ENCODE measurements at places on chromosomes 5 and 9.

GRCh38 chr5:84273517-84273883, 111.2 kb downstream of the EDIL3 start:
- no peak for DNase-seq

GRCh38 chr5:131661933-131662332, 26.9 kb upstream of the RAPGEF6 start:
- no peak for DNase-seq

DNA sequence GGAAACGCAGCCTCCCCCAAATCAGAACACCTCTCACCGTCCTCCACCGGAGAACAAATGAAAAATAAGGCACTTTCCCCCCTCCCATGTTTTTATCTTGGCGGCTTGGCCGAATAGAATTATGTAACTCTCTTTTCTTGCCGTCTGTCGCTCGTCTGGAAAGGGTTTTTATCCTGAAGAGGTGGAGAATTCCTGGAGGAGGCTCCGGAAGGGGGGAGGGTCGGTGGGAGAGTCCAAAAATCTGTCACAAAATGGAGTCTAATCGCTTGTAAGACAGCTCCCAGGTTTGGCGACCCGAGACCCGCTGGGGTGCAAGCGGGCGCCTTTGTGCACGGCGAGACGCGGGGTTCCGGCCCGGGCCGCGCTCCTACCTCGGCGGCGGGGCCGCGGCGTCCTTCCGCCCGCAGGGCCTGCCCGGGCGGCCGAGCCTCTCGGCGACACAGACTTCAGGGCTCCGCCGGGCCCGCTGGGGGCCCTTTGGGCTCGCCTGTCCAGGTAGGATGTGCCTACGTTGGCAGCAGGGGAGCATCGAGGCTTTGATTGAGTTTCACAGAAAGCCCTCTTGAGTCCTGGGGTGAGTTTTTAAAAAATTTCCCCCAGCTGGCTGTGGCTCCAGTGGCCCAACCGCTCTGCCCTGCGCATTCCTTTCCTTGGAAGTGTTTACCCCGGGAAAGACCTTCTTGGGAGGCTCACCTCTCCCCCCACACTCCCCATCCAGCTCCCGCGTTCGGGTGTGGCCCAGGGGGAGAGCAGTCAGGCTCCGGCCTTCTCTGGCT, 5.0 kb downstream of the LMX1B start:
- no peak for DNase-seq

DNA sequence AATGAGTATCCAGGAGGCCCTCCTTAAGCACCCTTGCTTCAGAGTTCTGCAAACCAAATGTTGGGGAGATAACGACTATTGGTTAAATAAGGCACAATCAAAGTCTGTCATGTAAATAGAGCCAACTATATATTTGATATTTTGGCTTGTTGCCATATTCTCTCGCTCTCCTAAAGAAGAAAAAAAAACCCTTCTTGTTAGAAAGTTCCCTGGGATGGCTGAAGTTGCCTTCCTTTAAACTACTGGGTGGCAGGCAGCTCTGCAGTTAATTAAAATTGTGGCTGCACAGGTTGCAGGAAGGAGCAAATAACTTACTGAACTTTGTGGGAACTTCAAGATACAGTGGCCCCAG, 227.0 kb upstream of the ANKRD55 start:
- DNase-seq, result no peak

- no peak for DNase-seq
Observed at GRCh38 chr5:569868-570361, 42.2 kb upstream of the CEP72 start.

DNA sequence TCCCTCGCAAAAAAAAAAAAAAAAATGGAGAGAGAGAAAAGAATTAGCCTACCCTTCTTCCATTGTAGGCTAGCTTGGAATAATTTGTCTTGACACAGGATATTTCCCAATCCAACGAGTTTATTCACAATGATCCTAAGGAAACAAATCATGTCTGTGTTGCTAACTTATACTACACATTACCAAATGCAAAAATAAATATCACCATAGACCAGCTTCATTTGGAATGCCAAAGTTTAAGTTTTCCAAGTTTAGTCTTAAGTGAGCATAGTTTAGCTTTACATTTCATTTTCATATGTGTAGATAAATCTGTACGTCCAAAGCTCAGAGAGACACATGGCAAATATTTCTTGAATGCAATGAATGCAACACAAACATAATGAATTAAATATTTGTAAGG, 1106.2 kb upstream of the DMAC1 start:
- no peak for DNase-seq

DNA sequence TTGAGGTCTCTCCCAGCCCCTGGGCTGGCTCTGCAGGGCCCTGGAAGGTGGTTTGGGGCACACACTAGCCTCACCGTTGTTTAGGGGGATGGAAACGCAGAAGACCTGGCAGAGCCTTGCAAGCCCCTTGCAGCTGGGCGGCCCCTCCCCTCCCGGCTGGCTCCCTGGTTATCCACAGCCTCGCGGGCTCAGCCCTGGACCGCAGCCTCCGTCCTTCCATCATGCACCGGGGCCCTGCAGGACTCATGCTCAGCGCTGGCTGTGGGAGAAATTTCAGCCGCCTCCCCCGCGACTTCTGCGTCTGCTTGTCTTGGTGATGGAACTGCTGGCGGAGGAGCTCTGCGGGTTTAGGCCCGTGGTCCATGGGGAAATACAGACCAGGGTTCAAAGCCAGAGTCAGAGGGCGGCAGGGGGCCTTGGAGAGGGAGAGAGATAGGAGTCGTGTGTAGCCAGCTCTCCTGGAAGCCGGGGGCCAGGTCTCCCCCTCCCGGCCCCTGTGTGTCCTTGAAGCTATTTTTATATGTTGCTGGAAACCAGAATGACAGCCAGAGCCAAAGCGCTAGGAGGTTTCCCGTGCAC, 75.8 kb upstream of the IER5L start:
- no peak for DNase-seq

GRCh38 chr5:6251565-6252102, 126.7 kb downstream of the MED10 start:
- DNase-seq, result no peak

DNA sequence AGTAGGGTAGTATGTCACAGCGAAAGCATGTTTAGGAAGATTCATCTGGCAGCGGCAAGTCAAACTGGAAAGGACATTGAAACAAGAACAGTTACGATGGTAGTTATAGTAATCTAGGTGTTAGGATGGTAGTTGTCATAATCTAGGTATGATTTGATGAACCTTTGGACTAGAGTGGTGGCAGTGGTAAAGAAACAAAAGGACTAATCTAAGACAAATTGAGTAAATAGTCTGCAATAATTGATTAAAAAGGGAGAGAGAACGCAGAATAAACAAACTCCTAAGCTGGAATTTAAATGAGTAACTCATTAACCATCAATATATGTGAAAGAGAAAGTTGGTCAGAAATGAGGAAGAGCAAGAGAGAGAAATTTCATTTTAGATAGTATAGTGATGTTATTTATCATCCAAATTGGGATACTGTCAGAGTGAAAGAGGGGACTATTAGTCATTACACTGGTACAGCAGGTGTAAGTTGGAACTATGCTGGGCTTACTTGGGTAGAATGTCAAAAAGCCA, 56.8 kb downstream of the MTREX start:
- no peak for DNase-seq

DNA sequence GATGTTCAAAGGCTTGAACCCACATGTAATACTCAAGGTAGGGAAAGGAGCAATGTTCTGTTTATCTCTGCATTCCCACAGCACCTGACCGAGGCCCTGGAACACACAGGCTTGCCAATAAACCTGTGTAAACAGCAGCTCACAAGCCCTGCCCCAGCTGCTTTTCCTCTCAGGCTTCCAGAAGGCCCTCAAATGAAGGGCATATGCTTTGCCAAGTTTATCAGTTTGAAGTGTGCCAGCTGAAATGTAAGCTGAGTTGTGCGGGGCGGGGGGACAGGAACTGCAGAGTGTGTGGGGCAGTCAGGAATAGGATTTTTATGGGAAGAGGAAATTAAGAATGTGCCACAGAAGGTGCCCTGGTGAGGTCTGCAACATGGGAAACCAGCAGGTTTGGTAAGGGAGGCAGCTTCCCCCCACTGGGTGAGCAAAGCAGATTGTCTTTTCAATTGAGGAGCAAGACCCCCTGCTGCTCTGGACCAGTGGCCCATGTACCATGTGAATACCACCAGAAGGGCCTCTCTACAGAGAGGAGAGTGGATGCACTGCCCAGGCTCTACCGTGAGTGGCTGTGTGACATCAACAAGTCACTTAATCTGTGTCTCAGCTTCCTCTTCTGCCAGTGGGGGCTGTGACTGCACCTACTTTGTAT, 194.8 kb downstream of the SPOCK1 start:
- DNase-seq, result no peak

DNA sequence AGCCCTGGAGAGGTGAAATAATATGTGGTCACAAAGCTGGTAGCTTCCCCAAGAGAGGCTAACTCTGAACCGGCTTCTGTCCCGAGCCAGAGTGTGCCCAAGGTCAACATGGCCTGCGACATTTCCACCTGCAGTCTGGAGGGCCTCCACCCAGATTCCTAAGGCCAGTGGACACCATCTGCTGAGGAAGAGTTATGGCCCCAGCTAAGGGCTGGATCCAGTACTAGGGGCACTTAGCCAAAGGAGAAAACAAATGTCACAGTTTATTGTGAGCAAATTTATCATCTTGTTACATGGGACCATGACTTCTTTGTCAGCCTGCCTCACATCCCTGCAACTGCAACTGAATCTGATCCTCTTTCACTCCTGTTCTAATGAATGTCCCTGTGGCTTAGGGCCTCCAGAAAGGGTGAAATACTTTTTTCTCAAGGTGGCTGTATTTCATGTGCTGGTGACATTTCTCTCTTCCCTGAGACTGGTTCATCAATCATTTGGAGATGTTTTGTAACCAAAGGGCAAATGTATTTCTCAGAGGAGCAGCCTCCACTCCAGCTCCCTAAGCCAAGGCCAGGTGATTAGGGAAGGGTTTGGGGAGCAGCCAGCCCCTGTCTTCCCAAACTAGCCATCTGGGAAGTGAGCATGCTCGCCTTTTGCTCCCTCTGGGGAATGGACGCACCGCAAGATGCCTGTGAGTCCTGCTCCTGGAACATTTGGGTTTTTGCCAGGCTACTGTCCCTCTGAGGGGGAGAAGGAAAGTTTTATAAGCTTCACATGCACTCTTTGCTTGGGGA, 148.3 kb downstream of the CMYA5 start:
- DNase-seq, result peak; percentile 40

DNA sequence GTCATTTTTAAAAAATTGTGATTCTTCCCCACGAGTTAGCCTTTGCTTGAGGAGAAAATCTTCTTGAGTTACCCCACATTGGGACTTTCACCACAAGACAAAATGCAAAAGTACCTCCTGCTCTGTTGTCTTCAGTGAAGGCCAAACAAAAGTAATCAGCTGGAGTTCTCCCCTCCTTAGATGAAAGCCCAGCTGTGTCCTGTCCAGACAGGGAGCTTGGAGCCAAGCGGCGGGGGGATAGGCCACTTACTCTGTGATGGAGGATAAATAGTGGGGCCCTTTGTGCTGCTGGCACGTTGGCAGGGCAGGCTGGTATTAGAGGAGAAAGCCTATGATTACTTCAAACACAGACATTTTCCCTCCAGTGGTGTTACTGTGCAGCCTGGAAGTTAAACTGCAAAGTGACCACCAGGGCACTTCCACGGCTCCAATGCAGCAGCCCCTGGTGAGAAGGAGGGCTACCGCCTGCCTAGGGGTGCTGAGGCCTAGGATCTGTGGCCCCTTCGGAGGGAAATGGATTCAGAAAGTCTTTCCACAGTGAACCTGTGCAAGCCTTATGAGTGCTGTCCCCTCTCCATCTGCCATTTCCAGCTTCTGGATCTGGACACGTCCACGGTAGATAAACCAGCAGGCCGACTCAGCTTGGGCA, 155.0 kb downstream of the TMEM167A start:
- DNase-seq, result no peak

GRCh38 chr9:71719562-71719961, 48.8 kb downstream of the CEMIP2 start:
- DNase-seq, result peak; percentile 46

DNA sequence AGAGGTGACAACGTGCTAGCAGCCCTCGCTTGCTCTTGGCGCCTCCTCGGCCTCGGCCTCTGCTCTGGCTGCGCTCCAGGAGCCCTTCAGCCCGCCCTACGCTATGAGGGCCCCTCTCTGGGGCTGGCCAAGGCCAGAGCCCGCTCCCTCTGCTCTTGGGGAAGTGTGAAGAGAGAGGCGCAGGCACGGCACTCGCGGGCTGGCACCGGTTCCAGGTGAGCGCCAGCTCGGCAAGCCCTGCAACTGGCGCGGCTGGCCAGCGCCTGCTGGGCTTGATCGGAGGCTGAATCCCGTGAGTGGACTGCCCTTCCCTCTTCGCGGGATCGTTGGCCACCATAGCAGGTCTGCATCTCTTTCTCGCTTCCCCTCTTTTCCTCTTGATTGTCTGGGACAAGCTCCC, 298.0 kb upstream of the PTPRD start:
- no peak for DNase-seq

GRCh38 chr5:34009610-34010009, 1.8 kb upstream of the AMACR start:
- DNase-seq, result no peak

DNA sequence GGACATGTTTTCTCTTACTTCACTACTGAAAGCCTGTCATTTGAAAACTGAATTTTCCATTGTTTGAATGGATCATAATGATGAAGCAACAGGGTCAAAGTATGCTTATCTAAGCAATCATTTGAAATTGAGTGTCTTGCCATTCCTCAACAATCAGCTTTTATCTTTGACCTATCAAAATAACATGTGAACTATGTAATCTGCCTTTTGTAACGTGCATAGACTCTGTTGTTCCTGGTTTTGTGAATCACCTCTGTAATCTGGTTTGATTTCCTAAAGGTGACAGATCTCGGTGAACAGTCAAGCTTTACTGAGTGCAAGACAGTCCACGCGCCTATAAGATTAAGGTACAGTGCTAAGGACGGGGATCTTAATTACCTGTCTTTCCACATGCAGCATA, 3.3 kb downstream of the MEF2C start:
- no peak for DNase-seq

GRCh38 chr5:67383451-67383850, 186.9 kb upstream of the CD180 start:
- DNase-seq, result no peak

DNA sequence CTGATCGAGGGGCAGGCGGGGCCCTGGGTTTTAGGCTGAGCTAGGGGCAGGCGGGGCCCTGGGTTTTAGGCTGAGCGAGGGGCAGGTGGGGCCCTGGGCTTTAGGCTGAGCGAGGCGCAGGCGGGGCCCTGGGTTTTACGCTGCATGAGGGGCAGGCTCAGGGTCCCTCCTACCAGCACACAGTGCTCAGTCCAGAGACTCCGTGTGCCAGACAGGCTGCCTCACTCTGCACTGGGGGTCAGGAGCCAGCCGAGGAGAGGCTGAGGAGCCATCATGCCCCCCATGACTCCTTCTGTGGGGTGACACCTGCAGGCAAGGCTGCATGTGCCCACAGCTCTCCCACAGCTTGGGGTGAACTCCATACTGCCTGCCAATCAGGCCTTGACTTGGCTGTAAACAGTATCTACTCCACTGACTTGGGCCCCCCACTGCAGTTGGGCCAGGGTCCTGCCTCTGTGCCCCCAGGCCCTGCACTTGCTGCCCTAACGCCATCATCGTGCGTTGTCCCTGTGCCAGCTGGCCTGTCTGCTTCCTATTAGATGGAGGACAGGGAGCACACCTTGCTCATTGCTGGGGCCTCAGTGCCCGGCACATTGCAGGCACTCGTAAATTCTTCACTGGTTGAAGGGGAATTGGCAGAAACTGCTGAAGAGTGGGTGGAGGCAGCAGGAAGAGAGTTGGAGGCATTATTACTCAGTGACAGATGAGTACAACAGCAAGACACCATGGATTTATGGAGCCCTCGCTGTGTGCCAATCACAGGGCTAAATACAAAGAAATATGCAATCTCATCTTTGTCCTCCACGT, 78.6 kb downstream of the AMBP start:
- no peak for DNase-seq

GRCh38 chr9:93229636-93230035, 45.7 kb downstream of the WNK2 start:
- no peak for DNase-seq
